ENCODE measurements at places on chromosomes 2 and 18. TPM values are rescaled to one million over a fixed set of nuclear protein-coding genes. Genes with fewer than 3 reads are reported as not detected.
A peak's percentile ranks its signal among the peaks of the same experiment; 100 is the strongest.

DNA sequence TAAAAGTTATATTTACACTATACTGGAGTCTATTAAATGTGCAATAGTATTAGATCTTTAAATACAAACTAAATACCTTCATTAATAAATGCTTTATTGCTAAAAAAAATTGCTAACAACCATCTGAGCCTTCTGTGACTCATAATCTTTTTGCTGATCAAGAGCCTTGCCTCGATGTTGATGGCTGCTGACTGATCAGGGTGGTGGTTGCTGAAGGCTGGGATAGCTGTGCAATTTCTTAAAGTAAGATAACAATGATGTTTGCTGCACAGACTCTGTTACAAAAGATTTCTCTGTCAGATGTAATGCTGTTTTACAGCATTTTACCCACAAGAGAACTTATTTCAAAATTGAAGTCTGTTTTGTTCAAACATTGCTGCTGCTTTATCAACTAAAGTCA is 421.4 kb upstream of the CYRIA start:
- H3K27ac ChIP-seq, result no peak overlapping the region
- no peaks in the 10 kb centered on the region for H3K36me3 ChIP-seq
- no peaks in the 10 kb centered on the region for H3K4me1 ChIP-seq
- no peak for DNase-seq
- H3K27me3 ChIP-seq, result no peaks in the 10 kb centered on the region
- no peak overlapping the region for H3K4me3 ChIP-seq

DNA sequence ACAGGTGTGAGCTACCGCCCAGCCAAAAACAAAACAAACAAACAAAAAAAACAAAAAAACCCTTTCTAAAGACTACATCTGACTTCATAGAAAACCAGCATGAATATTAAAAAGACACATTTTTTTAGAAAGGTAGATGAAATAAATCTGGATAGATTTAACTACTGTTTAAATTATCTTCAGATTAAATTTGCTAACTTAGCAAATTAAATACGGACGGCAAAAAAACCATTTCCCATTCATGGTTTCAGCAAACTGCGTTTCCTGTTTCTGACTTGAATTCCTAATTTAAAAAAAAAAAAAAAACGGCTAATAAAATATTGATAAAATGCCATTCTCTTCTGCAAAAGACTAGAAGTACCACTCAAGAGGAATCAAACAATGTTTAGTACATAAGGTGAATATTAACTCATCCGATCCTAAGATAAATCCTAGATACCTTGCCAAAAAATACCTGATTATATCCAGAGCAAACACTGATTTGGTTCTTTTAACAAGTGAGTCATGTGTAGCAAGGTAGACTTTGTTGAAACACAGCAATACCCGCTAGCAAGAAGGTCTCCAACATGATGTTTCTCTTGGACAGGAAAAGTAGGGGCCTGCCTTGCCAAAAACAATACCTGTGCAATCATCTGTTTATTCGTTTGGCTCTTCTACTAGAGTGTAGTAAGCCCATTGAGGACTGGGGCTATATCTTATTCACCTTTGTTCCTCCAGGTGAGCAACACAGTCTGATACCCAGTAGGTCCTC is 96.2 kb downstream of the BARD1 start:
- DNase-seq, result no peak
- no peaks in the 10 kb centered on the region for H3K36me3 ChIP-seq
- peaks cover 7% of the 10 kb centered on the region for H3K4me1 ChIP-seq
- no peak overlapping the region for H3K4me3 ChIP-seq

The HOXD13 gene
- not detected for total RNA-seq

- peak; percentile 74 for DNase-seq
- peaks cover 5% of the 10 kb centered on the region for H3K4me1 ChIP-seq
- no peak overlapping the region for H3K27ac ChIP-seq
- no peak overlapping the region for H3K4me3 ChIP-seq
- no peaks in the 10 kb centered on the region for H3K36me3 ChIP-seq
Observed at GRCh38 chr2:120520929-120521912, 175.3 kb downstream of the INHBB start.

GRCh38 chr2:99140056-99140859 is 1.2 kb upstream of the C2orf15 start:
- no peaks in the 10 kb centered on the region for H3K36me3 ChIP-seq
- DNase-seq, result no peak
- peak overlapping the region; percentile 93 for H3K27ac ChIP-seq
- no peaks in the 10 kb centered on the region for H3K27me3 ChIP-seq

The CD226 gene
- 3.6 TPM for total RNA-seq

DNA sequence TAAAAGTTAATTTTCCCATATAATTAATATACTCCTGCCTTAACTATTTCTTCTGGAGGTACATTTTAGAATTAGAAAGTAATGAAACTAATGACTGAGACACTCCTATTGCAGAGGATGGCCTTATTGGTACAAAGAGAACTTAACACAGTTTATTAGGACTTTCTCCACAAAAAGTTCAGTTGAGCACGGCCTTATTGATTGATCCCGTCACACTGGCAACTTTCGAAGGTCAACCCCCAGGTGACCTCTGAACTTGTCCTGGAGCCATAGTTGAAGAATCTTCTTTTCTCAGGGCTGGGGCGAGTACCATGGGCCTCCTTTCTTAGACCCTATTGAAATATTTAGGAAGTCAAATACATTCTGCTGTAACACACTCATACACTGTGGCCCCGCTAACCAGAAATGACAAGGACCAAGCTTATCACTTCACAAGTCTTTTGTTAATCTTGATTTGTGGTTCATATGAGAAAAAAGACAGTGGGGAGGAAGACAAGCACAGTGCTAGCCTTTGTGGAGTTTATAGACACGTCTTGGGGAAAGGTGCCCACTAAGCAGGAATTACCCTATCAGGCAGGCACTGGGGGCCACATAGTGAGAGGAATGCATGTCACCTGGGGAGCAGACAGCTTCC is 11.2 kb downstream of the SPP2 start:
- no peaks in the 10 kb centered on the region for H3K36me3 ChIP-seq
- no peak overlapping the region for H3K27ac ChIP-seq
- H3K27me3 ChIP-seq, result no peaks in the 10 kb centered on the region
- no peaks in the 10 kb centered on the region for H3K4me1 ChIP-seq
- H3K4me3 ChIP-seq, result no peak overlapping the region

DNA sequence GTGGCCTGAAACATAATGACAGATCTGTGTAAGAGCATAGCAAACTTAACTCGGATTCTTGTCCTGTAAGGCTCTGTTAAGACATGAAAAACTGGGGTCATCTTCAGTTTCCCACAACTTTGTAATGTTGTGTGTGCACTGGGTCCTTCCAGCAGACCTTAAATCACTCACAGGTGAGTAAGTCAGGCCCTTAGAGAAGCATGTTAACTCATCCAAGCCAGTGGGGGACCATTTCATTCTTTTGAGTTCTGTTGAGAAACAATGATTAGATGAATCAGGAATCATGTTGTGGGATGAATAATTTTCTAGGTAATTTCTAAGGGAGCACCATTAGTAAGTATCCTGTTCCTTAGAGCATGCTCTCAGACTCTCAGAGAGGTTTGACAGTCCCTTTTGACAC is 167.1 kb downstream of the ESCO1 start:
- H3K36me3 ChIP-seq, result no peaks in the 10 kb centered on the region
- H3K27me3 ChIP-seq, result no peaks in the 10 kb centered on the region
- H3K27ac ChIP-seq, result no peak overlapping the region
- no peak overlapping the region for H3K4me3 ChIP-seq
- H3K4me1 ChIP-seq, result no peaks in the 10 kb centered on the region

The LOXHD1 gene
- 1.3 TPM for total RNA-seq

DNA sequence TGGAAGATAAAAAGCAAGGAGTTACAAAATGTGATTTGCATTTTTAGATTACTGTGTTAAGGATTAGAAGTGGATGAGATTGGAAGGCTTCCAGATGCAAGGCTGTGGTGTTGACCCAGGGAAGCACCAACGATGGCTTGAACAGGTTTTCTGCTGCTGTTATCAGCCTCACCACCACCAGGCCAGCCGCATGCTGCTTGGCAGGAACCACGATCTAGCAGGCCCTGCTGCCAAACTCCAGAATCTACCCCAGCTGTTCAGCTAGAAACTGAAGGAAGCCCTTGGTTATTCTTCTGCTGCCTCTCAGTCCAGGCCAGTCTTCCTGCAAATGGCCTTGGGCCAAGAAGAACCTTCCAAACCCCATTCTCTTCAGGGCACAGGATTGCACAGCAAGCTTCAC is 133.9 kb downstream of the MTCL1 start:
- no peak overlapping the region for H3K27ac ChIP-seq
- H3K27me3 ChIP-seq, result no peaks in the 10 kb centered on the region
- DNase-seq, result peak; percentile 76
- no peaks in the 10 kb centered on the region for H3K4me1 ChIP-seq
- H3K36me3 ChIP-seq, result no peaks in the 10 kb centered on the region

The CYP26B1 gene
- not detected for total RNA-seq

DNA sequence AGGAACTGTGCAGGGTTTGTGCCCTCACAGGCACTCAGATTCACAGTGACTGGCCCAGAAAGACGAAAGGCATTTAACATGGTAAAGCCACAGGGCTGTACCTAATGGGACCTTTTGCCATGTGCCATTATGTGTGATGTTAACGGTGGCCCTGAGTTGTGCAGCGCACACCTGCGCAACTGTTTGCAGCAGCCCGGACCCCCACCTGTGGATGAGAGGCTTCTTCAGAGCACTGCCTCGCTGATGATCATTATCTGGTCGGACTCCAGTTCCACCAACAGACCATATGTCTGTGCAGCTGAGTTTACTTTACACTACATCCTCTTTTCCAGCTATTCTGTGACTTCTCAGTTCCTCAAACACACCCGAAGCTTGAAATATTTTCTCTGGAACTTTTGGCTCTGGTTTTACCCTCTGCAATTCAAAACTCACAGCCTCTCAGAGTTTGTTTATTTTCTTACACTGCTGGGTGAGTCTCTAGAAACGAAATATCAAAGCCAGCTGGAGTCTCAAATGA is 35.6 kb upstream of the UBE2F start:
- peak; percentile 78 for DNase-seq
- H3K27me3 ChIP-seq, result no peaks in the 10 kb centered on the region
- H3K4me1 ChIP-seq, result no peaks in the 10 kb centered on the region
- H3K36me3 ChIP-seq, result no peaks in the 10 kb centered on the region
- H3K27ac ChIP-seq, result no peak overlapping the region

The SLC23A3 gene
- 0.58 TPM for total RNA-seq

The SERPINB2 gene
- total RNA-seq, result not detected

DNA sequence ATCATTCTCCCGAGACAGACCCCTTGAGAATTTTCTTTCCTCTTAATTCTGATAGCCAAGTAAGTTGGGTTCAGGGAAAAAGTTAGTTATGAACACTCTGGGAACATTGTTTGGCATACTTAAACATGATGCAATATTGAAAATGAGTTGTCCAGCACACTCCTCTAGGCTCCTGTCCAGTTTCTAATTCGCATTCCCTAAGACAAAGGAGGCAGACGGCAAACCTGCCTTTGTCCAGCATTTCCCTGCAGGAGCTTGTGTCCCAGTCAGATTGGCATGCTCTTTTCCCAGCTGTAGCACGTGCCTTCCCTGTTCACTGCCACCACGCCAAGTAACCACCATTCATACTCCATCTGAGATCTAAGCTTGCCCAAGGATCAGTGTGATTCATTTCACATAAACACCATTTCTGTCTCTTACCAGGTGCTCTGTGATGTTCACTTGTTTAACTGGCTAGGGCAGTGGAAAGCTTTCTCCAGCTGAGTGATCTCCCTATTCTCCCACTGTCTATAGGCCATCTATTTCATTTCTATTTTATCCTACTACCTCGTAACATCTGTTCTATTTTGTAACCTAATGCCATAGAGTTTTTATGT is 150.0 kb upstream of the EPB41L3 start:
- no peak overlapping the region for H3K27ac ChIP-seq
- peak; percentile 5 for DNase-seq
- H3K27me3 ChIP-seq, result no peaks in the 10 kb centered on the region
- H3K36me3 ChIP-seq, result no peaks in the 10 kb centered on the region

The DCDC2C gene
- not detected for total RNA-seq

The RUFY4 gene
- not detected for total RNA-seq

GRCh38 chr18:42183746-42184145 is 228.7 kb downstream of the PIK3C3 start:
- no peaks in the 10 kb centered on the region for H3K4me1 ChIP-seq
- no peak overlapping the region for H3K4me3 ChIP-seq
- no peak for DNase-seq
- H3K27ac ChIP-seq, result no peak overlapping the region

The GPR35 gene
- total RNA-seq, result 35.5 TPM

DNA sequence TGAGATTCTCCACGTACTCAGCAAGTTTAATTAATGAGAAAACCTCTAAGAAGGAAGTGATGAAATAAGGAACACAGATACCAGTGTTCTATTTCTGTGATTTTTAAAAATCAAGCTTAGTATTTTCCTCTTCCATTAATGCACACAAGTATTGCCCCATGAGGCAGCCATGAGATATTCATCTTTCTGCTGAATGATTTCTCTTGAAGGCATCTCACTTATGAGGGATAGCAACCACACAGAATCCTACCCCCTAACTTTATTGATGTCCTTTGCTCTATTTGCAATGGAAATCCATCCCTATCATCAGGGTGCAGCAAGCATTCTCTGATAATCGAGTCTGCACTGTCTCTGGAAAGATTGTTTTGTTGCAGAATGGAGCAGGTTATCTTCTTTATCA is 244.1 kb upstream of the NRP2 start:
- no peak overlapping the region for H3K27ac ChIP-seq
- H3K36me3 ChIP-seq, result peaks cover 6% of the 10 kb centered on the region
- H3K4me1 ChIP-seq, result no peaks in the 10 kb centered on the region
- no peaks in the 10 kb centered on the region for H3K27me3 ChIP-seq

DNA sequence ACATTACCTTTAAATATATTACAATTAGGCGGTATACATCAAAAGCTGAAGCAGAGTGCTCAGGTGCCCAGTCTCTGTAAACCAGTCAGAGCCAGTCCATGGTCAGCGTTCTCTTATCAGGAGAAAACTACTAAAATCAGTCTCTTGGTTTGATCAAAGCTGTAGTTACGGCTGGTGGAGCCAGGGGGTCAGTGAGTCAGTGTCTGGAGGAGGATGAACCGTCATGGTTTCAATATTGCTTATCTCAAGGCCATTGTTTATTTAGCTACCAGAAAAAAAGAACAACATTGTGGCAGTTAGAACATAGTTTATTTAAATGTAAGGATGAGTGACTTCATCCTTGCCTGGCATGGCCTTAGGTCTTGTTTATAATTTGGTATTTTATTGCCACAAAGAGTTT is 71.3 kb upstream of the NYAP2 start:
- DNase-seq, result no peak
- H3K4me1 ChIP-seq, result no peaks in the 10 kb centered on the region
- H3K36me3 ChIP-seq, result no peaks in the 10 kb centered on the region
- no peaks in the 10 kb centered on the region for H3K27me3 ChIP-seq
- H3K4me3 ChIP-seq, result no peak overlapping the region
- H3K27ac ChIP-seq, result no peak overlapping the region

The RRM2 gene
- total RNA-seq, result 1.2 TPM

DNA sequence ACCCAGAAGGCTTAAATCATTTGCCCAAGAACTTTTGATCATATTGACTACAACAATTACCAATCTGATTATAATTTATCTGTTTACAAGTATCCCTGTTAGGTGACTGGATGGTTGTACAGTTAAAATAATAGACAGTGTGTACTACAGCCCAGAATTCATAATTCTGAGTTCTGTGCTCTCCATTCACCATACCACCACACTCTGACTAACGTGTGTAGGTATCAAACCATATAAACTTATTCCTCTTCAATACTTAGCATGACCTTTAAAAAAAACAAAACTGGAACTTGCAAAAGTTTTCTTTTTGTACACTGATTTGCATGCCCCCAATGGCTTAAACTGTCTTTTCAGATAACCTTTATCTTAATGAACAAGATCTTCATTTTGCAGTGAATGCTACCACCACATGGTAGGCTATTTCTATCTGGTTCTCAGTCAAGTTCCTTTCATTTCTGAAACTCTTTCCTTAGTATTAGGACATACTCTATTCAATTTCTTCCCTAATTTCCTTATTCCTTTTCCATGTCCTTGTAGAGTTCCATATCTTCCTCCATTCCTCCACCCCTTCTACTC is 50.9 kb downstream of the SOS1 start:
- H3K27ac ChIP-seq, result no peak overlapping the region
- peaks cover 17% of the 10 kb centered on the region for H3K4me1 ChIP-seq
- H3K36me3 ChIP-seq, result no peaks in the 10 kb centered on the region
- H3K4me3 ChIP-seq, result no peak overlapping the region
- H3K27me3 ChIP-seq, result no peaks in the 10 kb centered on the region

The SMCHD1 gene
- 68.7 TPM for total RNA-seq

Measured in stomach (tissue), 19 donors.